NCI-H526 treated with DMSO at 0.1 percent for 48 hours (cell line): ENCODE measurements at places on chromosomes 4 and X.

GRCh38 chr4:84648863-84649647 lies 66.1 kb downstream of the CDS1 start:
- no peak for DNase-seq

GRCh38 chrX:130869239-130869638 lies 33.8 kb downstream of the ENOX2 start:
- no peak for DNase-seq

DNA sequence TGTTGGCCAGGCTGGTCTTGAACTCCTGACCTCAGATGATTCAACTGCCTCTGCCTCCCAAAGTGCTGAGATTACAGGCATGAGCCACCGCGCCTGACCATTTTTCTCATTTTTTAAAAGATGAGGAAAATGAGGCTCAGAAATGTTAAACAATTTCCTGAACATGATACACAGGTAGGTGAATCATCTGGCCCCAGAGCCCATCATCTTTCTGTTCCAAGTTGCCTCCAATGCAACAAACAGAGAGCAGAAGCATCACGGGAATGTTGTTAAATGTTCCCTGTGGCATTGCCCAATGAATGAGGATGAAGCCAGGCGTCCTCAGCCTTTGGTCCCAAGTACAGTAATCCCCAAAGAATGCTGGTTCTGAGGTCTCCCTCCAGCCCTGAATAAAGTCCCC lies 31.3 kb upstream of the ANXA5 start:
- DNase-seq = no peak

GRCh38 chr4:144174401-144175067 lies 34.0 kb upstream of the GYPA start:
- peak; percentile 18 for DNase-seq

DNA sequence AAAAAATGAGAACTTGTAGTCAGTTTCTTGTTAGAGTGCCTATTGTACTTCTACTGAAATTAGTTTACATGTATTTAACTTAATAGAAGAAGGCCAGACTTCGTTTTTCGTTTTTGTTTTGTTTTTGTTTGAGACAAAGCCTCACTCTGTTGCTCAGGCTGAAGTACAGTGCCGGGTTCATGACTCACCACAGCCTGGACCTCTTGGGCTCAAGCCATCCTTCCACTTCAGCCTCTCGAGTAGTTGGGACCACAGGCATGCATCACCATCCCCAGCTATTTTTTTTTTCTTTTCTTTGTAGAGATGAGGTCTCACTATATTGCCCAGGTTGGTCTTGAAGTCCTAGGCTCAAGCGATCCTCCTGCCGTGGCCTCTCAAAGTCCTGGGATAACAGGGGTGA lies 793.9 kb downstream of the ADGRL3 start:
- DNase-seq = no peak

- DNase-seq = no peak
Observed at GRCh38 chr4:74391890-74392475, 27.0 kb downstream of the EREG start.

DNA sequence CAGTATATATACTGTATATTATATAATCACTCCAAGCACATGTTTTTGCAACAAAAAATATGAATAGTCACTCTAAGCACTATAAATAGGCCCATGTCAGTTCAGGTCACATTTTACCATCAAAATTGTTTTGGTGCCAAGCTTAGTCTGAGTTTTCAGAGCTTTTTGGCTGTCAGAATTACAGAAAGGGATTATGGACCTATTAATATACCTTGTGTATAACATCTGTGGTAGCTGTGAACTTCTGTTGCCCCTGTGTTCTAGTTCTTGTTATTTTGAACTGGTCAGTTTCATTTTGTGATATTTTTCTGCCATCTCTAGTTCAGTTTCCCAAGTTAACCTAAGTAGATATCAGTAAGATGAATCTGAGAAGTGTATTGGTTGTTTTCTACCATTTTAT lies 22.9 kb downstream of the EXOC1 start:
- no peak for DNase-seq

- no peak for DNase-seq
Observed at GRCh38 chrX:10173331-10173900, 16.6 kb downstream of the CLCN4 start.

- no peak for DNase-seq
Observed at GRCh38 chr4:53786632-53787031, 195.3 kb upstream of the LNX1 start.

GRCh38 chr4:87012265-87012953 lies 77.6 kb downstream of the AFF1 start:
- DNase-seq = no peak

- DNase-seq = no peak
Observed at GRCh38 chr4:74632634-74633033, 161.7 kb downstream of the BTC start.
